Activated CD4-positive, alpha-beta memory T cell treated with anti-CD3 and anti-CD28 coated beads, Interleukin-2, amount 10 ng/mL, durations not matched to agents 7 days and 5 days (primary cell): ENCODE measurements at places on chromosomes 1 and 21.

DNA sequence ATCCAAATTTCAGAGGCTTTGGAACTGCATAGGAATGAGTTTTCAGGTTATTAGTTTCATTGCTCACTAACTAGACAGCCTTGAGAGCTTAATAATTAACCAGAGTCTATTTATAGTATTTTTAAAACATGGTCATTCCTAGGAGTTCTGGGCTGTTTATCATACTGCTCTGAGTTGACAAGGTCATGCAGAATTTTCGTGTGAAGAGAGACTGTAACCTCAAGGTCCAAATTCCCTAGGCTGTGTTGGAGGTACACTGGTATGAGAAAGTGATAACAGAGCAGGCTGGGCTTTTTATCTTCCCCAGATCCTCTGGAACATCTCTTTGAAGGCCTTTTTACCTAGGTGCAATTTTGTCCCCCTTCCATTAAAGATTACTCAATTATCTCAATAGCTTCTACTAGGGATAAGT is 736.3 kb downstream of the LTN1 start:
- no peak for DNase-seq

DNA sequence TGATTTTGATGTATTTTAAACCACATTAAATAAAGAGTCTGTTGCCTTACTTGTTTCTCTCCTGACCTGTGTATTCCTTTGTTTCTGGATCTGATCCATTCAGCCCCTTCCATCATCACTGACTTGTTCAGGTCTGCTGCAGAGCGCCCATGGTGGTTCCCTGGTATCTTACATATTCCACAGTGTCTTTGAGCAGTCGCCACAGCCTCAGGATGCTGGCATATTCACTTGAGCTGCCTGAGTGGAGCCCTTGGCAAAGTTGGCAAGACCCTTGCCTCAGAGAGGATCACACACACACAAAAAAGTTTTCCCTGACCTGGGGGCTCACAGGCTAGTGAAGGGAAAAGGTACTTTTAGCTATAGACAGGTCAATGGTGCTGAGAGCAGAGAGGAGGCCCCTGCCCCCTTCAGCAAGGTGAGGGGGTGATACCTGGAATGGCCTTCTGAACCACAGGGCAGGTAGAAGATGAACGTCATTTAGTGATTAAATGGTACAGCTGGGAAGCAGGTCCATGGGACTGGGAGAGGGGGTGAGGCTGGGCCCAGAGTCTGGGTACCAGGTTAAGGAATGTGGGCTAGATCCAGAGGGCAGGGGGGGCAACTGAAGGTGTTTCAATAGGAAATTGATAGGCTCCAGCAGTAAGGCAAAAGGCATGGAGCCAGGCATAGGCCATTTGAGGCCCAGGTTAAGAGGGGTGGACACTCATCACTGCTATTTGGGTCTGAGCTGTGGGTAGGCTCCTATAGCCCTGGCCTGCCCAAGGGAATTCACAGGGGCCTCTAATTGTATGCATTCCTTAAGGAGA is 2.0 kb upstream of the CCDC28B start:
- DNase-seq: no peak

- DNase-seq: no peak
These were observed 6.0 kb downstream of the RAVER2 start for GRCh38 chr1:64750875-64751274.

- DNase-seq: no peak
These were observed 1288.6 kb upstream of the TMPRSS15 start for GRCh38 chr21:19692231-19692630.

GRCh38 chr1:118322331-118322730 is 137.3 kb upstream of the SPAG17 start:
- no peak for DNase-seq

GRCh38 chr21:33283203-33283602 is 17.0 kb downstream of the IL10RB start:
- DNase-seq: no peak

DNA sequence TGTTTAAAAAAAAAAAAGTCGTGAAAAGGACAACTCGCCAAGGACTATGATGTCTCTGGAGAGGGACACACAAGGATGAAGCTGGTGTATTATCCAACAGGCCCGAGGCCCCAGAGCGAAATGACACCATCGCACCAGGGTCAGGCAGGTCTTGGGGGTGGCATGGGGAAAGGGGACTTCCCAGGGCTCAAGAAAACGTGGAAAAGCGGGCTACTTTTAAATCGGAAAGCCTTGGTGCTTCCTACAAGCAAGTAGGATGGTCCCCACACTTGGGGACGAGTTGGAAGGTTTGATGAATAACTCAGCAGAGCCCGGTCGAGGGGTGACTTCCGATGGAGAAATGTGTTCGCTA is 505 bp upstream of the GNPAT start:
- DNase-seq: no peak

GRCh38 chr1:186292875-186293274 is 82.2 kb downstream of the TPR start:
- DNase-seq: no peak

DNA sequence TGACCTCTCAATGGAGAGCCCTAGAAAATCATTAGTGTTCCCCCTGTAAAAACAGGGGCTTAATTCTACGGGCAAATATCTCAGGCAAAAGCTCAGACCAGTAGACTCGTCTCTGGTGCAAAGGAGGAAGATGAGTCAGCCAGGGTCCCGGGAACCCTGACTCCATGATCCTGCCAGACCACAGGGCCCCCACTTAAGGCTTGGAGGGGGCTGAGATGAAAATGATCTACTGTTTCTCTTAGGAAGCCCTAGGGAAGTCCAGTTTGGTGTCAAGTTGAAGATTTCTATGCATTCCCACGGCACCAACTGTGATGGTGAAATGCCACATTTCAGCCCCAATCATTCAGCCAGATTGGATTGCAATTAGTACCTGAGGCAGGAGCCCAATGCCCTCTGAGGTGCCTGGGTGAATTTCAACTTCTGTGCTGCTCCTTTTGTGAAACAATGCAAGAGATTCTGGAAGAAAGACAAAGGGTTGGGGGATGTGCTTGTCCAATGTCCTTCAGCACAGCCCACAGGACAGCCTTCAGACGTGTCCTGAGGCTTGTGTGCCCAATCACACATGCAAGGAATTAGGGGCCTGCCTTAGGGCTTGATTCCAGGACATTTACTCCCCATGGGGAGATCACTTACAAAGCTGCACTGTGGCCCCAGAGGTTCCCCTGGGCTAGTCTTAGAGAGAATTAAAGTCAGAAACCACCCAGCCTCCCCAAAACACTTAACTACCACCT is 18.1 kb downstream of the NAV1 start:
- DNase-seq: no peak

GRCh38 chr1:180250499-180250770 is 20.4 kb downstream of the LHX4 start:
- DNase-seq: no peak

- DNase-seq: peak; percentile 49
These were observed 623 bp downstream of the CAPN2 start for GRCh38 chr1:223712850-223713474.

DNA sequence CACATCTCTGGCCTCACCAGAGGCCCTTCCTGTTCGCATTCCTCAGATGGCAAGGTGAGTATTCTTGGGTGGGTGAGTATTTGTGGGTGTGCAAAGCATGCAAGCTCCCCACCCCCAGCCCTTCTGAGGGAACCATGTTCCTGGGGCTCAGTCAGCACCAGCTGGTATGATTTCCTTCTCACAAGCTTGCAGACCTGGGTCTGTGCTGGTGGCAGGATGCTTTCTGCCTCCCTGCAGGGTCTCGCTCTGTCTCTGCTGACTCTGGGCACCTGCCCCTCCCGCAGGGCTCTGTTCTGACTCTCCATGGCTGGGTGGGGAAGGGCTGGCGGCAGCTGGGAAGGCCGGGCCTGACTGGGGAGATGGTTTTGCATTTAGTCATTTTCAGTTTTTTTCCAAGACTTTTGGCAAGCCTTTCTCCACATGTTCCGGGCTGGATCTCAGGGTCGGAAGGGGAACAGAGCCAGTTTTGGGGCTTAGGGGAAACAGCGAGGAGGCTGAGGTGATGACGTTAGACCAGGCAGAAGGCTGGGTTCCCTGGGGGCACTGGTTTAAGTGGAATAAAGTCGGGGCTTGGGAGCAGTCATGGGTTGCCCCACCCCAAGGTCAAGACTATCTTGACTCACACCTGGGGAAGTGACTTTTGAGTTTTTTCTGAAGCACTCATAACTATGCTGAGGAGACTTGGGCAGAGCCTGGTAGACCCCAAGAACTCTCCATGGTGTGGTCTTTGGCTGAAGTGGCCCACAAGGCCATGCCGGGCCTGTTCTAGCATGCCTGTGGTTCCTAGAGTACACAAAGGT is 6.2 kb downstream of the RASSF5 start:
- DNase-seq: no peak

- no peak for DNase-seq
These were observed 108.2 kb downstream of the MRPS6 start for GRCh38 chr21:34181431-34182039.

- no peak for DNase-seq
These were observed 102.8 kb upstream of the SOD1 start for GRCh38 chr21:31556662-31557061.

DNA sequence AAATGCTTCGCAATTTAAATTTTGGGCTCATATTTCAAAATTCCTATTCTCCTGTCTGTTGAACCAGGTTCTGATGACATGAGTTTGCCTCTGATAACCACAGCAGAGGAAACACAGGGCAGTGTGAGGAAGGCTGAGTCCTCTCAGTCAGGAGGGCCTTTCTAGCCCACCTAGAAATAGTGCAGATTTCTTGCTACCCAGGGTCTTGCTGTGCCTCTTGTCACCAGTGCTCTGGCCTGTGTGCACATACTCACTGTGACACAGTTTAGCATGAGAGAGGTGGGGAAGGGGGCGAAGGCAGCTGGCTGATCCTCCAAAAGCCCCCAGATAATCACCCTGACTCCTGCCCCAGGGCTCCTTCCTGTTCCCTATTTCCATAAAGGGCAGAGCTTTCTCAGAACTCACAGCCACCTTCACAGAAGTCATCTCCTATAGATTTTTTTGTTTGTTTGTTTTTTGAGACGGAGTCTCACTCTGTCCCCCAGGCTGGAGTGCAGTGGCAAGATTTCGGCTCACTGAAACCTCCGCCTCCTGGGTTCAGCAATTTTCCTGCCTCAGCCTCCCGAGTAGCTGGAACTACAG is 23.7 kb downstream of the ERRFI1 start:
- DNase-seq: no peak

- no peak for DNase-seq
These were observed 21.6 kb downstream of the SDHC start for GRCh38 chr1:161335796-161336195.

DNA sequence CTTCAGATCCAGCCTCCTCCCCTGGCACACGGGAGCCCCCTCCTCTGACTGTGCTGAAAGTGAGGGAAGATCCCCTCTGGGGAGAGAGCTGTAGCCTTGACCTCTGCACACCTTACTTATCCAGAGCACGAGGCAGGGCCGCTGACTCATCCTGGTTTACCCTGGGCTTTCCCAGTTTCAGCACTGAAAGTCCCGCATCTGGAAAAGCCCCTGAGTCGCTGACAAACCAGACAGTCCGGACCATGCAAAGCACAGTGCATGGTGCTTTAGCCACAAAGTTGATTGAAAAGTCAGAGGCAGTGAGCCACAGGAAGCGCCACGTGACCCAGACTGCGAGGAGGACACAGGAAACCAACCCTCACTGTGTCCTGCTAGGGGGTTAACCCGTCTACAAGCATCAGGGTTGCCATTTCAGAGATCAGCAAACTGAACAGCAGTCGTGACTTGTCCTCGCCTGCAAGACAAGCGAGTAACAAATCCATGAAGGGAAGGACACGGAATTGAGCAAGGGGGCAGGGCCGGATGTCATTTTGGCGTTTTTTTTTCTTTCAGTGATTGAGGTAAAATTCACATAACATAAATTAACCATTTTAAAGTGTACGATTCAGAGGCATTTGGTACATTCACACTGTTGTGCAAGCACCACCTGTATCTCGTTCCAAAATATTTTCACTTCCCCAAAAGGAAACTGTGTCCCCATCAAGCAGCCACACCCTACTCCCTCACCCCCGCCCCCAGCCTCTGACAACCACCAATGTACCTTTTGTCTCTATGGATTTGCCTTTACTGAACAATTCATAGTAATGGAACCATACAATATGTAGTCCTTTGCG is 19.9 kb upstream of the IFNGR2 start:
- DNase-seq: peak; percentile 82

- DNase-seq: no peak
These were observed 54.8 kb downstream of the NR5A2 start for GRCh38 chr1:200082329-200082728.

DNA sequence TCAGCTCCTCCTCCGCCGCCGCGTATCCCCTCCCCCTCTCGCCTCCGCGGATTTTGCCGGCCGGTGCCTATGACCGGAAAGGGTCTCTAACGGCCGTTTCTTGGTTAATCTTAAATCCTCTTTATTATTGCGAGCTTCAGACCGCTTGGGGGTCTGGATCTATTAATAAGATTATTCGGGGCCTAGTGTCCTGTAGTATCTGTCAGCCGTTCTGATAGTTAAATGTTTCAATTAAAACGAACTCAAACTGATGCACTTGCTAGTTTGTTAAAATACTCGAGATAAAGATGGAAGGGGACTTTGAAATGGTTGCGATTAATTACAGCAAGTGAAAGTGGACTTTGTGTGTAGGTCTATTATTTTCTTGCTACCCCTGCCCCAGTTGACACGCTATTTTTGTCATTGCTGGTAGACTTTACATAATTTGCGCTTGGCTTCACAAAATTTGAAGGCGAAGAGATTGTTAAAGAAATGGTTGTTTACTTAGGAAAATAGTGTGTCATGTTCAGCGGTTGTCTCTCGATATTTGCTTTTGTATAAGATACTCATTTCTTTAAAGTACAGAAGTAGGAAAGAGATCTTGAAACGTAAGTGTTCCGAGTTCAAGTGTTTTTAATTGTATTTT is 779 bp downstream of the SON start:
- peak; percentile 77 for DNase-seq

GRCh38 chr1:161216945-161217712 is 2.0 kb downstream of the FCER1G start:
- DNase-seq: no peak

- peak; percentile 26 for DNase-seq
These were observed 143.0 kb upstream of the GRIK3 start for GRCh38 chr1:37177230-37177864.

GRCh38 chr1:119225831-119226230 is 85.4 kb upstream of the WARS2 start:
- DNase-seq: no peak

- DNase-seq: no peak
These were observed 101.3 kb upstream of the ESRRG start for GRCh38 chr1:216824511-216824910.

GRCh38 chr1:218890451-218890850 is 283.2 kb upstream of the LYPLAL1 start:
- DNase-seq: no peak

GRCh38 chr21:45209685-45210284 is 77.9 kb downstream of the POFUT2 start:
- no peak for DNase-seq
